SW480 (cell line): ENCODE measurements at places on chromosomes 2 and 18.

- peak; percentile 69 for DNase-seq
These were observed 584 bp downstream of the PPP4R1 start for GRCh38 chr18:9613550-9614400.

DNA sequence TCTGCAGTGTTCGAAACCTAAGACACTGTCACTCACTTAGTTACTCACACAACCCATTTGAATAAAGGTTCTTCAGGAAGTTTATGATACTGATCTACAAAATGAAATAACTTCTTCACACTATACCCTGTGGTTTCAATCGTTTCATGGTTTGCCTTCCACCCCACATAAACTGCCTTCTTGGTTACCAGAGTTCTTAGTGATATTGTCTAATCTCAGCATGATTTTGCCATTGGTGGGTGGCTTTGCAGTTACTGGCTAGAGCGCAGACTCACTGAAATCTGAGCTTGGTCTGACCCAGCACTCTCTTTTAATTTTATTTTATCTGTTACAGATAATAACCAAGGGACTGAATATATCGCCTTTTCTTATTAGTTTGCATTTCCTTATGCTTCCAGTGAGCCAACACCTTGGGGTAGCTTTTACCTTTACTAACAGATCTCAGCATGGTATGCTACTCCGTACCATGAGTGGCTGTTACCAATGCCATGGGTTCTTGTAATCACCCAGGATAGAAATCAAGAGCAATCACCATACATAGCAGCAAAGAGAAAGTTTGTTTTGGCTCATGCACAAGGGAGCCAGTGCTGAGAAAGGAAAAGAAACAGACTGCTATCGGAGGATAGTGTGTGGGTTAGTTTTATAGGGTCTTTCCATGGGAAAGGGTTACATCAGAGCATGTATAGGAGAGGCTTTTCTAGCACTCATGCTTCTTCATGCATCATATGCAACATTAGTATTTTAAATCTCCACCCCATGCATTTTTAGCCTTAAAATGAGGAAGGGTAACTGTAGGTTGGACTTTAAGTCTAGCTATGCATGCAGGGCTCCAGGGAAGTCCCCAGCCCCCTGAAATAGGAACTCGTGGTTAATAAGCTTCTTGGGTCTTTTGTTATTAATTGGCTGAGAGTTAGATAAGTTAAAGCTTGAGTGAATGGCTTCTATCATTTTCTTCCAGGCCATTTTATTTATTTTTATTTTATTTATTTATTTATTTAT is 33.3 kb downstream of the ANXA4 start:
- no peak for DNase-seq

- peak; percentile 80 for DNase-seq
These were observed 735.4 kb upstream of the FANCL start for GRCh38 chr2:58976375-58977071.

DNA sequence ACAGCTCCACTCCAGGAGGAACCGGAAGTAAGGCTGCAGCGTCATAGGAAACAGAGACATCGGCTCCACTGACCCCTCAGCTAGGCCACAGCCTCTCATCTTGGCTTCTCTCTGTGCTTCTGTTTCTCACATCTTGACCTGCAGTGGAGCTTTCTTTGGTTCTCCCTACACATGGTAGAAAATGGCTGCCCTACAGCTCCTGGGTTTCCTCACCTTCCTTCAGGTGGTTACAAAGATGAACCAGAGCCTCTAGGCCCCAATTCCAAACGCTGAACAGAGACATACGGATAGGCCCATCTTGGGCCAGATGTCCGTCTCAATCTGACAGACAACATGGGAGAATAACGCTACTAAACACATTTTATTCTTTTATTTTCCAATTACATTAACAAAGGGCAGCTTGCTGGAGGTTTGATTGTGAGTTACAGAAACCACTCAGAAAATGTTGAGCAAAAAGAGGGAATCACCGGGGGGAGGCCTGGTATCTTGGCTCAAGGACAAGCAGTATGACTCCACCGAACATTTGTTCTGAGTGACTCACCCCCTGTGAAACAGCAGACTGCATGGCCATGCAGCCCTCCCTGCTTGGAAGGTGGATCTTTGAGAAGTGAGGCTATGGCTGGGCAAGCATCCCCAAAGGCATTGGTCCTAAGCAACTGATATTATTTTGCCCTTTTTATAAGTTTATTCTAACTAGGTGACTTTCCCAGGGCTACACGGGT is 303.5 kb downstream of the CDCA7 start:
- no peak for DNase-seq

GRCh38 chr18:8247700-8248099 is 361.5 kb upstream of the RAB12 start:
- no peak for DNase-seq

DNA sequence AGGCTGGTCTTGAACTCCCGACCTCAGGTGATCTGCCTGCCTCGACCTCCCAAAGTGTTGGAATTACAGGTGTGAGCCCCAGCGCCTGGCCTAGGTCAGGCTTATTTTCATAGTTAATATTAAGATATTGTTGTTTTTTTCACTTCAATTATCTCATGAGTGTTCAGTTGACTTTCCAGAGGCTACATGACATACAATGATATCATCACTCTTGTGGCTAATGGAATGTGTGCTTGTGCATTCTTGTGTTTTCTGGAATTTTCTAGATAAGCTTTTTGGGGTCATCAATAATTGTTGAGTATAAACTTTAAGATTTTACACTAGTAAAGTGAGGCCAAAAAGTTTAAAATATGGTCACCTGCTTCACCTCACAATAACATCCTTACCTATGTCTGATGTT is 180.9 kb downstream of the FIGN start:
- DNase-seq = no peak
